Thyroid gland (tissue), 4 donors: ENCODE measurements at places on chromosomes 3 and 15. TPM values are rescaled to one million over a fixed set of nuclear protein-coding genes. Genes with fewer than 3 reads are reported as not detected.

DNA sequence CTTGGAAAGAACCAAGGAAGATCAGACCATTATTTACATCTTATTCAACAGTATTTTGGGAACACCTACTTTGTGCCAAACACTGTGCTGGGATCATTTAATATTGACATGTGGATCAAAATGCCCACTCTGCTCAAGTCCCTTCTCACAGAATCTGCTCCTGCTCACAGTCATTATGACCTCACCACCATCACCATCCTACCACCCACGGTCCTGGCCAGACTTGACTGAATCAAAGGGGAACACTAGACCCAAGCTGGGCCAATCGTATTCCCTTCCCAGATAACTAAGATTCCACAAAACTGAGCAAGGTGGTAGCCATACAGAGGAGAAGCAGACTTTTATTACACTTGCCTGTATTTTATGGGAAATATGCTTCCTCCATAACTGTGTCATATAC, 3.4 kb upstream of the CEP152 start:
- DNase-seq = no peak

- no peak for DNase-seq
These were observed 10.8 kb upstream of the TSEN2 start for GRCh38 chr3:12473511-12473910.

DNA sequence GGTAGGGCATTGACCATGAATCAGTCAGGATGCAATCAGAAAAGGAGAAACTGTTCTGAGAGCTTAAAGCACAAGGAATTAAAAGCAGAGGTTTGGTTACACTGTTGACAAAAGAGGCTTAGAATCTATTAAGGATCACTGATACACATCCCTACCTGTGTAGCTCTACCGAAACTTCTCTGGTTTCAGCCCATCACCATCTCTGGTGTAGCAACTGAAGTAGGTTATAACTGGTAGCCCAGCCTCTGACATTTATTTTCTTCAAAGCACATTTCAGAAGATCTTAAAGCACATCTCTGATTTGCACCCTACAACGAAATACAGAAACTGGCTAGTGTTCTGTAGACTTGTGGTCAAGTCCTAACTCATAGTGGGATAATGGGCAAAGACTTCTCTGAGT, 283.7 kb downstream of the GBE1 start:
- no peak for DNase-seq

- DNase-seq = no peak
These were observed 397.1 kb upstream of the CFAP20DC start for GRCh38 chr3:59446775-59447465.

GRCh38 chr3:129282727-129283327, 4.2 kb downstream of the HMCES start:
- no peak for DNase-seq

- no peak for DNase-seq
These were observed 54.5 kb downstream of the PSMD6 start for GRCh38 chr3:63968612-63969350.

- no peak for DNase-seq
These were observed 124.4 kb upstream of the LIPC start for GRCh38 chr15:58307313-58307961.

DNA sequence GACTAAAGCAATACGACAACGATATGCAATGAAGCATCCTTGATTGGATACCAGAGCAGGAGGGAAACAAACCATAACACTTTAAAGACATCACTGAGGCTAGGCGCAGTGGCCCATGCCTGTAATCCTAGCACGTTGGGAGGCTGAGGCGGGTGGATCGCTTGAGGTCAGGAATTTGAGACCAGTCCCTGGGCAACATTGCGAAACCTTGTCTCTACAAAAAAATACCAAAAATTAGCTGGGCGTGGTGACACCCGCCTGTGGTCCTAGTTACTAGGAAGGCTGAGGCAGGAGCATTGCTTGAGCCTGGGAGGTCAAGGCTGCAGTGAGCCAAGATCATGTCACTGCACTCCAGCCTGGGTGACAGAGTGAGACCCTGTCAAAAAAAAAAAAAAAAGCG, 33.9 kb upstream of the BHLHE40 start:
- no peak for DNase-seq

DNA sequence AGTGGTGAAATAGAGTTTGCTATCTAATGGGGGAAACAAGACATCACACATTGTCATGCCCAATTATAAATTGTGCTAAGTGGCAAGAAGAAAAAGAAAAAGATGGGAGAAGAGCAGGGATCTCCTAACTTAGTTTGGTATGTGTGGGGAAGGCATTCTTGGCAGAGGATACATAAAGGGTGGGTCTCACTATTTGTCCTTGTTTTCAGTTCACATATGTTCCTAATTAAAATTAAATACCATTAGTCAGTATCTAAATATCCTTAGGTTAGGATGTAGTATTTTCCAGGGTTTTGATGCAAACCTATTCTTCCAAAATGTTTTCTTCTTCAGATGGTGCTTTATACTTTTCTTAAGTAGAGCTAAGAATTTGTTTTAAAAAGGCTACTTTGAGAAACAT, 173.7 kb downstream of the B3GALNT1 start:
- no peak for DNase-seq

DNA sequence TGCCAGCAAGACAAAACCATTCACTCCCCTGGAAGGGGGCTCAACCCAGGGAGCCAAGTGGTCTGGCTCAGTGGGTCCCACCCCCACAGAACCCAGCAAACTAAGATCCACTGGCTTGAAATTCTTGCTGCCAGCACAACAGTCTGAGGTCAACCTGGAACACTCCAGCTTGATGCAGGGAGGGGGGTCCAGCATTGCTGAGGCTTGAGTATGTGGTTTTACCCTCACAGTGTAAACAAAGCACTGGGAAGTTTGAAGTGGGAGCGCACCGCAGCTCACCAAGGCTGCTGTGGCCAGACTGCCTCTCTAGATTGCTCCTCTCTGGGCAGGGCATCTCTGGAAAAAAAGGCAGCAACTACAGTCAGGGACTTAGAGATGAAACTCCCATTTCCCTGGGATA, 81.7 kb downstream of the MSL2 start:
- DNase-seq = peak; percentile 30

GRCh38 chr3:177591379-177591778, 394.1 kb upstream of the TBL1XR1 start:
- no peak for DNase-seq

DNA sequence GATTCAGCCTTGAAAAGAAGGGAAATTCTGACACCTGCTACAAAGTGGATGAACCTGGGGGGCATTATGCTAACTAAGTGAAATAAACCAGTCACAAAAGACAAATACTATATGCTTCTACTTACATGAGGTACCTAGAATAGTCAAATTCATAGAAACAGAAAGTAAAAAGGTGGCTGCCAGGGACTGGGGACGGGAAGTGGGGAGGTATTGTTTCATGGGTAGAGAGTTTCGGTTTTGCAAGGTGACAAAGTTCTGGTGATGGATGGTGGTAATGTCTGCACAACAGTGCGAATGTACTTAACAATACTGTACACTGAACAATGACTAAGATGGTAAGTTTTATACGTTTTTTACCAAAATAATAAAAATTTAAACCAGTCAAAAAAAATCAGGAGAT, 4.8 kb downstream of the IDH2 start:
- DNase-seq = no peak

DNA sequence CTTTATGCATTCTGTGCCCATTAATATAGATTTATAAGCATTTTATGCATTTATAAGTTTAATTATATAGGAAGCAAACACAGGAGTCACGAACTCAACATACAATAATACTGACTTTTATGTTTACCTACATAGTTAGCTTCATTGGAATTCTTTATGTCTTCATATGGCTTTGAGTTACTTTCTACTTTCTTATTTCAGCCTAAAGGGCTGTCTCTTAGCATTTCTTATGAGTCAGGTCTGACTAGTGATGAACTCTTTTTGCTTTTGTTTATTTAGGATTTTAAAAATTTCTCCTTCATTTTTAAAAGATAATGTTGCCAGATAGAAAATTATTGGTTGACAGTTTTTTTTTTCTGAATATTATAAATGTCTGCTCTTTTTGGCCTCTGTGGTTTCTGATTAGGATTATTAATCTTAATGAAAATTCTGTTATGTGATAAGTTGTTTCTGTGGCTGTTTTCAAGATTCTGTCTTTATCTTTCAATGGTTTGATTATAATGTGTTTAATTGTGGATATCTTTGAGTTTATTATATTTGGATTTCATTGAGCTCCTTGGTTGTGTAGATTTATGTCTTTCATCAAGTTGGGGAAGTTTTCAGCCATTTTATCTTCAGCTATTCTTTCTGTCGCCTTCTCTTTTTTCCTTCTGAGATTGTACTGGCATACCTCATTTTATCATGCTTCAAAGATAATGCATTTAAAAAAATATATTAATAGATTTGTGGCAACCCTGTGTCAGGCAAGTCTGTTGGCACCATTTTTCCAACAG, 54.3 kb downstream of the ATP2C1 start:
- no peak for DNase-seq

- DNase-seq = no peak
These were observed 38.4 kb downstream of the GTF2E1 start for GRCh38 chr3:120780977-120781376.

DNA sequence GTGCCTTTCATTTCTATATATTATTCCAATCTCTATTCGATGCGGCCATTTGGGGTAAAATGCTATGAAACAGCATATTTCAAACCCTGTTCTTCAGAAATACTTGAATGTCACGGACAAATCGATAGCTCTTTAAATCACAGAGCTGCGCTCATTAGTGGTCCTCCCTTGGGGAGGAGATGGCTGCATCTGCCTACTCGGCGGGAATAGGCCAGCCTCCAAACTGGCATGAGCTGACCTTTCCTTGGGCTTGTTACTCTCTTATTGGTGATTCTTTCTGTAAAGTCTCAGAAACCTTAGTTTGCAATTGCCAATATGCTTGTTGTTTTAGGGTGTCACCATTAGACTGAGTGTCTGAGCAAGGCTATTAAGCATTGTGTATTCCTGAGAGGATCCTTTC, 120.9 kb downstream of the BDH1 start:
- no peak for DNase-seq

- DNase-seq = peak; percentile 86
These were observed 63.0 kb downstream of the NCEH1 start for GRCh38 chr3:172647823-172648222.

DNA sequence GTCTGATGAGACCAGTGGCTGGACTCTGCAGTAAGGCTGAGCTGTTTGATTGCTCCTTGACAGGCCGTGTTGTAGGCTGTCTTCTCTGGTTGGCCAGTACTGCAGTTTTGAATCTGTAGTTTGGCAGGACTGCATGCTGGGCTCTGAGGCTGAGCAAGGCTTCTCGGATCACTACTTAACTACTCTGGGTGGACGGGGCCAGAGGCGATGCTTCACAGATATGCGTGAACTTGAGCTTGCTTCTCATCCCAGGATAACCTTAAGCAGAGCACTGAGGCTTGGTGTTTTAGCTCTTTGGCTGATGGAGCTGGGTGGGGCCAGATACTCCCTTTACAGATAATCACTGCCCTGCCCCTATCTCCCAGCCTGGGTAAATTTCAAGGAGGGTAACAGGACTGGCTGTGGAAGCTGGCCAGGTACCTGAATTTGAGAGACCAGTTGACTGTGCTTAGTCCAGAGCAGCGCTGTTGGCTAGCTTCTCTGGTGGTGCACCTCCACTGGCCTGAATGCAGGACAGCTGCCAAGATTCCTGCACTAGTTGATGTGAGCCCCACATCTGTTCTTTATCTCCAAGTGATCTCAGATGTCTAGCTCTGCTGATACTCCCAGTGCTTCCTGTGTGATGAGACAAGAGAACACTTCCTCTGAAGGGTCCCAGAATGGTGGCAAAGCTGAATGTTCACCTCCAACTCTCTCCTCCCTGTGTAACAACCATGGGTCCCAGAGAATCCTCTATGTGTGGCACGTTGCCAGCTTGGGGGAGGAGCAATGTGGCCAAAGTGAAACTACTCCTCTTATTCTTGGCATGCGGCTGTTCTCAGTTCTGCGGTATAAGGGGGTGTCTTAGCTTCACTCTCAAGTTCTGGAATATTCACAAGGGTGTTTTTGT, 37.9 kb downstream of the RPL39L start:
- peak; percentile 90 for DNase-seq

DNA sequence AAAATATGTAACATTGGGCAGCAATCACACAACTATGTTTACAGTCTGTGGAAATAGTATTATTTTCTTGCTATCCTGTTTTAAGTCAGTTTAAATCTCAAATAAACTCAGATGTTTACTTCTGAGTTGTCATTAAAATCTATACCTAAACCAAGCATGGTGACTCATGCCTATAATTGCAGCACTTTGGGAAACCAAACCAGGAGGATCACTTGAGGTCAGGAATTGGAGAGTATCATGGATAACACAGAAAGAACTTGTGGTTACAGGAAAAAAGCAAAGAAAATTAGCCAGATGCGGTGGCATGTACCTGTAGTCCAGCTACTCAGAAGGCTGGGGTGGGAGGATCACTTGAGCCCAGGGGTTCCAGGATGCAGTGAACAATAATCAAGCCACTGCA, 631.6 kb upstream of the EPHA6 start:
- no peak for DNase-seq

The NEO1 gene
- 27.5 TPM for total RNA-seq

The PIF1 gene
- not detected for total RNA-seq

The FANCD2OS gene
- total RNA-seq = not detected

The PLAAT1 gene
- total RNA-seq = 15.0 TPM

The NUDT16 gene
- 37.5 TPM for total RNA-seq

The HIGD2B gene
- not detected for total RNA-seq

The ZIC1 gene
- total RNA-seq = not detected

The CHST14 gene
- total RNA-seq = 15.7 TPM

The SGO1 gene
- not detected for total RNA-seq

The DPPA2 gene
- not detected for total RNA-seq

The DAZL gene
- not detected for total RNA-seq
